ENCODE measurements at places on chromosomes 16 and 17. TPM values are rescaled to one million over a fixed set of nuclear protein-coding genes. Genes with fewer than 3 reads are reported as not detected.

ABCA9 gene
- 0.10 TPM for total RNA-seq

SNF8 gene
- total RNA-seq = 129 TPM

KRTAP1-1 gene
- total RNA-seq = not detected

- DNase-seq = no peak
Measured at GRCh38 chr17:64145375-64145750, 15.4 kb upstream of the ERN1 start.

- no peak for DNase-seq
Measured at GRCh38 chr16:6484081-6484480, 848.6 kb upstream of the RBFOX1 start.

DNA sequence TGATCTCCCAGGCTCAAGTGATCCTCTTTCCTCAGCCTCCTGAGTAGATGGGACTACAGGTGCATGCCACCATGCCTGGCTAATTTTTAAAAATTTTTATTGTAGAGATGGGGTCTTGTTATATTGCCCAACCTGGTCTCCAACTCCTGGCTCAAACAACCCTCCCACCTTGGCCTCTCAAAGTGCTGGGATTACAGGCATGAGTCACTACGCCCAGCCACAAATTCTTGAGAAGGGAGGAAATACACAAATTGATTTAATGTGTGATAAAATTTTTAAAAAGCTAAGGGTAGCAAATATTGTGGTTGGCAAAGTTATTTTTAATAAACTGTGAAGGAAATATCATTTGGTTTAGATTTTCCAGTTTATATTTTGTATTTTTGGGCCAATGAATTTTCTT, 9.6 kb downstream of the ITGAD start:
- no peak for DNase-seq
